Activated T-helper 1 cell treated with anti-CD3 and anti-CD28 coated beads, Interleukin-2, amount 50 U/mL, for 16 hours (primary cell): ENCODE measurements at places on chromosomes 7 and 10.

DNA sequence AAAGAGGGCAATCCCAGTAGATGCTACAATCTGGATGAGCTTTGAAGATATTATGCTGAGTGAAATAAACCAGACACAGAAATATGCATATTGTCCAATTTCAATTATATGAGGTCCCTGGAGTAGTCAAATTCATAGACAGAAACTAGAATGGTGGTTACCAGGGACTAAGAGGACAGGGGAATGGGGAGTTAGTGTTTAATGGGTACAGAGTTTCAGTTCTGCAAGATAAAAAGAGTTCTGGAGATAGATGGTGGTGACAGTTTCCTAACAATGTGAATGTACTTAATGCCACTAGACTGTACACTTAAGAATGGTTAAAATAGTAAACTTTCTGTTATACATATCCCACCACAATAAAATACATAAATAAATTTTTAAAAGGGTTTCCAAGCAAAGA is 236.6 kb downstream of the ELMO1 start:
- DNase-seq = no peak

GRCh38 chr10:128898133-128898915 is 568.7 kb upstream of the MGMT start:
- DNase-seq = no peak

DNA sequence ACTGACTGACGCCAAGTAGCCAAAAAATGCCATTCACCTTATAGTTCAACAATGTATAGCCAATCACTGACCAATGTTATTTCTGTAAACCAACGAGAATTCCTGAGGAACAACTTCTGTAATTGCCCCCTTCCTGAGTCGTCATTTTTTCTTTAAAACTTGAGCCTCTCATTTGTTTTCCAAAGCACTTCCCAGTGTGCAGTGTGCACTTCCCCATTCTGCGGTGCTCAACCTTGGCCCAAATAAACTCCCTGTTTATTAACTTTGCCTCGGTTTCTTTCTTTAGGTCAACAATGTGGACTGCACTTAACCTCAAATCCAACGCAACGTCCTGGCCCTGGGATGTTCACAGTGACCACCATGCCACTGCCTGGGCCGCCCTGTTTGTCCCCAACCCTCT is 15.1 kb downstream of the PKD1L1 start:
- DNase-seq = no peak

GRCh38 chr10:75375838-75376237 is 25.7 kb downstream of the ZNF503 start:
- DNase-seq = no peak

GRCh38 chr10:121600611-121601010 is 2.4 kb upstream of the FGFR2 start:
- DNase-seq = no peak
